ENCODE measurements at places on chromosomes 5 and 9. TPM values are rescaled to one million over a fixed set of nuclear protein-coding genes. Genes with fewer than 3 reads are reported as not detected.
A peak's percentile ranks its signal among the peaks of the same experiment; 100 is the strongest.

FAM114A2 gene
- 32.0 TPM for polyA plus RNA-seq

HTR4 gene
- polyA plus RNA-seq: 0.07 TPM

CATSPER3 gene
- polyA plus RNA-seq: 1.0 TPM

PALM2AKAP2 gene
- polyA plus RNA-seq: 10.2 TPM

- DNase-seq: no peak
These were observed 18.9 kb upstream of the TMEM250 start for GRCh38 chr9:136137321-136138265.

GRCh38 chr9:127865645-127866464 lies 11.4 kb upstream of the ENG start:
- DNase-seq: no peak

DNA sequence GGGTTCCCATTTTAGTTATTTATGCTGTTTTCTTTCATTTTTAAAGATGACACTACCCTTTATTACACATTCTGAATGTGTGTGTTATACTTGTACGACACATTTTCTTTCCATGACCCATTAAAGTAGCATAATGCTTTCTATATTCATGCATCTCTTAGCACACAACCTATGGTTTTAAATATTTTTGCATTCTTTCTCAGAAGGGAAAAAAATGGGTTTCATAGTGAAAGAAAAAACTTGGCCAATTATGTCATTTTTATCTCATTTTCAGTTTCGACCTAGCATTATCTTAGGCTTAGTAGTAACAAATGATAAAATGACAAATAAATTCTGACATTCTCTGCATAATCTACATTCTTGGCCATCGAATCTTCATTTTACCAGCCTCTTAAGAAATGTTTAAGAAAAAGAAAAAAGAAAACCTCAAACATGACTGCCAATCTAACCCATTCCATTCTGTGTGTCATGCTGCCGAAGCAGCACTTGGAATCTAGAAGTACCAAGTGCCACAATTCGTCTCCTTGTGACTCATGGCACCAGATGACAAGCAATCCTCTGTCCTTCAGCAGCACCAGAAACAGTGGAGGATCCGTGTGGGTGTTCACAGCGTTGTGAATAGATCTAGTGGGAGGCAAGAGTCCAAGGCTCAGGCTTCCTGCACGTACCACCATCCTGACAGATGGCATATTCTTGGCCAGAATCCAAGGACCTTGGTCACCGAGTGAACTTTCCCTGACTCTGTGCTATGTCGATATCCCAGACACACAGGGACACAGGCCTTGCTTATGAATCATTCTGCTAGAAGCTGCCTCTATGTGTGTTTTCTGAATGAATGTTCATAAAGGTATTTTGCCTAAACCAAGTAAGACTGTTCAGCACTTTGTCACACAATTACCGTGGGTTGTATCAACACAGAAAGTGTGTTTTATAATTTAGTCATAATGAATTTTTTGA lies 502.7 kb downstream of the NR2F1-AS1 start:
- DNase-seq: no peak

GRCh38 chr9:112278152-112278551 lies 55.3 kb downstream of the PTBP3 start:
- DNase-seq: no peak

GRCh38 chr9:89021154-89021803 lies 30.0 kb downstream of the S1PR3 start:
- no peak for DNase-seq

GRCh38 chr9:121463026-121463807 lies 36.4 kb downstream of the GGTA1 start:
- peak; percentile 33 for DNase-seq
